Stimulated activated CD8-positive, alpha-beta memory T cell treated with anti-CD3 and anti-CD28 coated beads, Interleukin-4, amount 100 ng/mL, for 24 hours (primary cell): ENCODE measurements at places on chromosomes 16 and 17.

DNA sequence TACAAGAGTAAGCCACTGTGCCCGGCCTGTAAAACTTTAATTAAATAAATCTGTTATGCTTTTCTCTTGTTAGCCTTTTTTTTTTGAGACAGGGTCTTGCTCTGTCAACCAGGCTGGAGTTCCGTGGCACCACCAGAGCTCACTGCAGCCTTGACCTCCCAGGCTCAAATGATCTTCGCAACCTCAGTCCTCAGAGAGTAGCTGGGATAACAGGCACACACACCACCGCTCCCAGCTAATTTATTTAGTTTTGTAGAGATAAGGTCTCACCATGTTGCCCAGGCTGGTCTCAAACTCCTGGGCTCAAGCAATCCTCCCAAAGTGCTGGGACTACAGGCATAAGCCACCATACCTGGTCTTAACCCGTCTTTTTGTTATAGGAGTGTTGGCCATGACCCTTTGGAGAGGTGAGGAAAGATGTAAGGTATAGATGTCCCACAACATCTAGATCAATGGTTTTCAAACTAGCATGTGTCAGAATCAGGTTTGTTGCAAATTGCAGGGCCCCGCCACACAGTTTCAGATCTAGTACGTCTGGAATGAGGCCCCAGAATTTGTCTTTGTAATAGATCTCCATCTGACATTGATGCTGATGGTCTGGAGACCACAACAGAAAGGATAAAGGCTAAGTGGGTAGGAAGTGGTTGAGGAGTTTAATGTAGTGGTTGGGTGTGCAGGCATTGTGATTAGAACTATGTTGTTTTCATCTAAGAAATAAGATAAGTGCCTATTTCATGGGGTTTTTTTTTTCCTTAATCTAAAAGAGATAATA lies 4.3 kb upstream of the GGA2 start:
- DNase-seq, result no peak

- DNase-seq, result no peak
These were observed 27.7 kb downstream of the ABCC1 start for GRCh38 chr16:15976929-15977637.

- DNase-seq, result no peak
These were observed 7.0 kb downstream of the TMC8 start for GRCh38 chr17:78137392-78138203.

GRCh38 chr17:82042649-82043048 lies 5.2 kb upstream of the DCXR start:
- DNase-seq, result no peak

GRCh38 chr17:9107527-9107926 lies 86.2 kb downstream of the NTN1 start:
- no peak for DNase-seq

- DNase-seq, result no peak
These were observed 41.7 kb upstream of the CDRT4 start for GRCh38 chr17:15509095-15509494.

GRCh38 chr17:2033153-2033552 lies 3.2 kb downstream of the DPH1 start:
- DNase-seq, result no peak

GRCh38 chr17:66322764-66323163 lies 20.4 kb downstream of the PRKCA start:
- no peak for DNase-seq

GRCh38 chr16:4214215-4214621 lies 27.7 kb downstream of the SRL start:
- no peak for DNase-seq

- DNase-seq, result no peak
These were observed 39.2 kb downstream of the BRD7 start for GRCh38 chr16:50329446-50330189.

DNA sequence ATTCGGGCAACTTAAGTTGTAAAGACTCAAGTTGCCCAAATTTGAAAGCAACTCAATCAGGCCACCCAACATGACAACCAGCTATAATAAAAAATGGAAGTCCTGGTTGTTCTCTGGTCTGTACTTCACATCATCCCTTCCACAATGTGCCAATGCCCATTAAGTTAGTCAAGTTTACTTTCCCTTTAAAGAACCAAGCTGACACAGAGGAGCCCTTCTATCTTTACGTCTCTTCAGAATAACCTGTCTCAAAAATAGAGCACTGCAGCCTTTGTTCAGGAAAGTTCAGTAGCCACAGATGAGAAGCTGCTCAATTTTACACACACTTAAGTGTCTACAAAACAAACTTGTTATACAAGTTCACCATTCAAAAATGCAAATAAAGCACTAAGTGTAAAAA lies 75.1 kb upstream of the C17orf78 start:
- no peak for DNase-seq

DNA sequence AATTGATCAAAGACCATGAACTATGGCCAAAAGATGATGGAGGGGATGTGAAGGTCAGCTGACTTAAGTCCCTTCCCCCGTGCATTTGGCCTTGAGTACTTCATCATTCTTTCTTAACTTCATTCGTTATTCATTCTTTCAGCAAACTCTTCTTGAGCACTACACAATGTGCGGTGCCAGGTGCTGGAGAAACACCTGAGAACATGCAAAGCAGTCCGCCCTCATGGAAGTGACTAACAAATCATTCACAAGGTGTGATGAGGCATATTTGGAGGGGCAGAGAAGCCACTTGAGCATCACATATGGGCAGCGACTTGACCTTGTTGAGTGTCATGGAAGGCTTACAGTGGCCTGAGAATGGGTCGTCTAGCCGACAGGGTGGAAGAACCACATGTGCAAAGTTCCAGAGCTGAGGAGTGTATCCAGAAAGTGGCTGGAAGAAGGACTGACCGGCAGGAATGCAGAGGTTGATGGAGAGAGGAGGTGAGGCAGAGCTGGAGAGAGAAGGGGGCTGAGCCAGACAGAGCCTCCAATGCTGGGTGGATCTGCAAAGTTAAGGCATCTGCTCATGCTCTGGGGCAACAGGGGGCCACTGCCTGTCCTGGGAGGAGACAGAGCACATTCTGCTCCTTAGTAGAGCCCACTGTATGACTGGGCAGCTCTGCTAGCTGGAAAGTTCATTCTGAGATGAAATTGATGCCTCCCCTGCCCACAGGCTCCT lies 25.1 kb upstream of the EIF1 start:
- DNase-seq, result no peak

DNA sequence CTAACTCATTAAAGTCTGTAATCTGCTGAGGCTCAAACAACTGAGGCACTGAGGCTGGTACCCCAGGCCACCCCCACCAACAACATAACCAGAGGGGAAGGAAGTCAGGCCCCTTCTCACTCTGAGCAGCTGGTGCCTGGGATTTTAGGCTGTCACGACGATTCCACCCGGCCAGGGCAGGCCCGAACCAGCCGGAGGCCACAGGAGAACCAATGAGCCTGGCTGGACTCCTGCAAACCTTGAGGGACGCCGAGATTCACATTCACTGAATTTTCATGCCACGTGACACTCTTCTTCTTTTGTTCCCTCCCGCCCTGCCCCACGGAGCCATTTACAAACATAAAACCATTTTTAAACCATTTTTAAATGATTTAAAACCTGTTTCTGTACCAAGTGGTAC lies 48.1 kb downstream of the RPH3AL start:
- DNase-seq, result no peak

GRCh38 chr17:74474043-74474792 lies 7.8 kb downstream of the CD300A start:
- DNase-seq, result no peak

DNA sequence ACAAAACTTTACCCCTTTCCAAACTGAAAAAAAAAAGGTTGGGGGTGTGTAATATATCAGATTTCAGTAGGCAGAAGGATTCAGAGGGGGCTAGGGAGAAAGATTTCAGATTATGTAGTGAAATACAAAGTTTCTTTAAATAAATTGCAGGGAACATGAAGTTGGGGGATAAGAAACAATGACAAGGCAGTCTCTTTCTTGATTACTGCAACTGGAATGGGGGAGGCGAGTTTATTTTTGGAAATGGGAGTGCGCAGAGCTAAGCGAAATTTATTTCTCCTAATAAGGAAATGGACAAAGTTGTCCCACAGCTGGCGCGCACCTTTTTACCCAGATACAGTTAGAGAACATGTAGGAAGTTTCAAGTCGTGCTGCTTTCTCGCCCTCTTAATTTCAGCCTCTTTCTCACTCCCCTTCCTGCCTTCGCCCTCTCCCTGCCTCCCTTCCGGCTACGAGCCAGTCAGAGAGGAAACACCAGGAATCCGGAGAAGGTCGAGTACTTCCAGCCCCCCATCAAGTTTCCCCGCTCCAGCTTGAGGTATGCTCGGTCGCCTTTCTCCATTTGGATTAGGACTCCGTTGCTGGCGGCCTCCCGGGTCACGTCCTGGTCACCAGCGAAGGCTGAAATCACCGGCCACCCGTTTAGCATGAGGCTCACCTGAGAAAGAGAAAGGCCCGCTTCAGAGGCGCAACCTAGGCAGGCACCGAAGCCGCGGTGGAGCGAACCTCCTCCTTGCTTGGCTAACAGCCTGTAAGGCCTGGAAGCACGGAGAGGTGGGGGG lies 2.5 kb downstream of the CBLN1 start:
- no peak for DNase-seq

- no peak for DNase-seq
These were observed 56.0 kb downstream of the ABAT start for GRCh38 chr16:8730335-8730915.

DNA sequence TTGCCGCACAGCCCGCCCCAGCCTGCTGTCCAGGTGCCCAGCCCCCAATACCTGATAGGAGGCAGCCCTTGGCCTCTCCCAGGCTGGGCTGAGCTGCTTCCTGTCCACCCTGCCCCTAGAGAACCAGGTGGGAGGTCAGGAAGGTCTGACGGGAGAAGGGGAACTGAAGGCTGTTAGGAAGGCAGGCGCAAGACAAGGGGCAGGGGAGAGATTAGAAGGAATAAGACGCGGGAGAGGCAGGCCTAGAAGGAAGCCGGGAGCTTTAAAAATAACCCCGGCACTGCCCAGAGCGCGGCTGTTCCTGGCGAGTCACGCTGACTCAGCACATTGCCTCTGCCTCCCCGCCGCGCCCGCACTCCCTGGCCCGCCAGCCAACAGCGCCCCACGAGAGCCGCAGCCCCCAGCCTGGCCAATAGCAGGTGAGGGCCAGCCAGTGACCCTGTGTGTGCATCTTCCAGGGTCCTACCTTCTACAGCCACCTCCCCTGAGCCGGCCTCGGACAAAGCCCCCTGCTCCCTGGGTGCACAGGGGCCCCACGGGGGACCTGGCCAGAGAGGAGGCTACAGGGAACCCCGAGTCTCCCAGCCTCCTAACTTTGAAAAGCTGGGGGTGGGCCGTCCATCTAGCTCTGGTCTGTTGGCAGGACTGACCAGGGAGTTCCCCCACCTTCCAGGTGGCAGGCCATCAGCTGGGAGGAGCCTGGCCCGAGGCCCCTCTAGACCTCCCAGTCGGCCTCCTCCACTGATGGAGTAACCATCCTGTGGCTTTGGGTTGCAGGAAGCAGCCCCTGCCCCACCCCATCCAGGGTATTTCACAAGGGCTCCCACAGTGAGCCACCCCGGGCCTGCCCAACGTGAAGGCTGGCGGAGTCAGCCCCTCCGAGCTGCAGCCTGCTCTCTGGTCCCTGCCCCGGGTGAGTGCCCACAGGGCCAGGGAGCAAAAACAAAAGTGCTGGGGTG lies 4.0 kb downstream of the MAFG start:
- no peak for DNase-seq

GRCh38 chr16:25095636-25096035 lies 15.9 kb upstream of the LCMT1 start:
- no peak for DNase-seq

- no peak for DNase-seq
These were observed 11.6 kb upstream of the MPRIP start for GRCh38 chr17:17030515-17031211.

DNA sequence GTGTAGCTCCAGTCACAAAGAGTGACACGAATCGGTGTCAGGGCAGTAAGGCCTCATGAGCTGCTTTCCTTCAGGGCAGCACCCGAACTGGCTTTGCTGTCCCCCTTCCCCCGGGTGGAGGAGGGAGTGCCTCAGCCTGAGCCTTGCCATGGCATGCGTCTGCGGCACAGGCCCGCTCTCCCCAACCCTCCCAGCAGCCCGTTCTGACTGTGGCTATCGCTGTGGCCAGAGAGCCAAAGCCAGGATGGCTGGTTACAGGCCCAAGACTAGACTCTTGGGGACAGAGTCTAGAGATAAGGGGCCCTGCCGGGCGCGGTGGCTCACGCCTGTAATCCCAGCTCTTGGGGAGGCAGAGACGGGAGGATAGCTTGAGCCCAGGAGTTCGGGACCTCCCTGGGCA lies 25.9 kb downstream of the CLUH start:
- DNase-seq, result no peak

DNA sequence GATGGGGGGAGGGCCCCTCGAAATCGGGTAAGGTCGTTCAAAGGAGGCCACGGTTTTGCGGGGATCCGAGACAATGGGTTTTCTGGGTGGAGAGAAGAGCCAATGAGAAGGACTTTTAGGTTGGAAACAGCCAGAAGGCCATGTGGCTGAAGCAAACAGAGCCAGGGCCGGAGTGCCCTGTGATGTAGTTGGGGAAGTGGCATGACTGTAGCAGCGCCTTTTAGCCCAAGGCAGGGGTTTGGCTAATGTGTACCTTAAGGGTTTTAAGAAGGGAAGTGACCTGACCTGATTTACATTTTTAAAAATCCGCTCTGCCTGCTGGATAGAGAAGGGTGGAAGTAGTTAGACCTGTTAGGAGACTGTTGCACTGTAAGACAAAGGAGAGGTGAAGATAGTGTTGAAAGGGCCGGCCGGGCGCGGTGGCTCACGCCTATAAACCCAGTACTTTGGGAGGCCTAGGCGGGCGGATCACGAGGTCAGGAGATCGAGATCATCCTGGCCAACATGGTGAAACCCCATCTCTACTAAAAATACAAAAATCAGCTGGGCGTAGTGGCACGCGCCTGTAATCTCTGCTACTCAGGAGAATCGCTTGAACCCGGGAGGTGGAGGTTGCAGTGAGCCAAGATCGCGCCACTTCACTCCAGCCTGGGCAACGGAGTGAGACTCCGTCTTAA lies 1.0 kb downstream of the LYRM1 start:
- DNase-seq, result peak; percentile 1

DNA sequence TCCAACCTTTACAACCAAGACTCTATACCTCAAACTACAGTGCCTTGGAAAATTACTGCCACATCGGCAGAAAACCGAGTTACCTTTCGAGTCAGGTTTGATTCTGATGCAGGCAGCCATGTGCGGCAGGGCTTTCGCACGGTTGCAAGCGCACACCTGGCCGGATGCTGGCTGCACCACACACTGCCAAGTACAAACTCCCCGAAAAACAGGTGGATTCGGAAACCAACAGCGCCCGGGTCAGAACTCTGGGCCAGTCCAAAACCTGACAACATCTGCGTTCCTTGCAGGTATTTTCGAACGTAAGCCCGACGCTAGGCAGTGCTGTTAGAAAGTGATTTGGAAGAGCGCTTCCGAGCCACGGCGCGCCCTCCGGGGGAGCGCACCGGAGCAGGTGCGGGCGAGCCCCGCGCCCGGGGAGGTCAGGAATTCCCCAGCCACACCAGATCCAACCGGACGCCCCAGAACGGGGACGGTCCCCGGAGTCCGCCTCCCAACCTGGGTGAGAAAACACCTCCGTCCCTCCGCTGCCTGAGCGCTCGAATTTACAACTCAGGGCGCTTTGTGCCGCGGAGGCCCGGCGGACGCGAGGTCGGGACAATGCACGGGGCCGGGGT lies 1.2 kb downstream of the USP7 start:
- DNase-seq, result peak; percentile 22

- DNase-seq, result no peak
These were observed 341.2 kb downstream of the GRIN2A start for GRCh38 chr16:9840761-9841665.

GRCh38 chr16:23141959-23142740 lies 7.1 kb downstream of the USP31 start:
- DNase-seq, result no peak
